Hepatocyte (in vitro differentiated cells): ENCODE measurements at places on chromosomes 4 and X.

GRCh38 chr4:105014635-105015034, 132.0 kb upstream of the TET2 start:
- no peak for DNase-seq

DNA sequence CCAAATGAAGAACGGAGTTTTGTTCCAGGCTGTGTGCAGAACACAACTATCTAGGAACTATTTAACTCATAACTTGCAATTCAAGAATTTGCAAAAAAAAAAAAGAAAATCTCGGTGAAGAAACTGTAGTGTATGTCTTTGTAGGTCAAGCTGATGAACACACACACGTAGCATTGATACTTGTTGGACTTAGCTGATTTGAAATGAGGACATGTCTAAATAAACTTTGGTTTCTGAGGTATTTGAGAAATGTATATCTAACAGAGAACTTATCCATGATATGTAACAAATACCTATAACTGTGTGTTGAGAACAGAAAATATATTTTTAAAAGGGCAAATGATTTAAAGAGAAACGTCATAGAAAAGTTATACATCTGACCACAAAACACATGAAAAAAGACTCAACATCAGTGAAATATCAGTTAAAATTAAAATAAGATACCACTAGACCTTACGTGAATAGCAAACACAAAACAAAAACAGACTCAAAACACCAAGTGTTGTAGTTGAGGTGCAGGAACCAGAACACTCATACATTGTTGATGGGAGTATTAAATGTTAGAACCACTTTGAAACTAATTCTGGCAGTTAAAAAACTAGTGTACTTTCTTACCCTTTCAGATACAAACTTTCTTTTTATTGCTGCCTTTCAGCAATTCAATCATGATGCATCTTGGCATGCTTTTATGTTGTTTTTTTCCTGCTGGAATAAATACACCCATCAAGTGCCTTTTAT, 1535.8 kb upstream of the PCDH10 start:
- no peak for DNase-seq

GRCh38 chrX:132833373-132833772, 125.1 kb downstream of the HS6ST2 start:
- no peak for DNase-seq

DNA sequence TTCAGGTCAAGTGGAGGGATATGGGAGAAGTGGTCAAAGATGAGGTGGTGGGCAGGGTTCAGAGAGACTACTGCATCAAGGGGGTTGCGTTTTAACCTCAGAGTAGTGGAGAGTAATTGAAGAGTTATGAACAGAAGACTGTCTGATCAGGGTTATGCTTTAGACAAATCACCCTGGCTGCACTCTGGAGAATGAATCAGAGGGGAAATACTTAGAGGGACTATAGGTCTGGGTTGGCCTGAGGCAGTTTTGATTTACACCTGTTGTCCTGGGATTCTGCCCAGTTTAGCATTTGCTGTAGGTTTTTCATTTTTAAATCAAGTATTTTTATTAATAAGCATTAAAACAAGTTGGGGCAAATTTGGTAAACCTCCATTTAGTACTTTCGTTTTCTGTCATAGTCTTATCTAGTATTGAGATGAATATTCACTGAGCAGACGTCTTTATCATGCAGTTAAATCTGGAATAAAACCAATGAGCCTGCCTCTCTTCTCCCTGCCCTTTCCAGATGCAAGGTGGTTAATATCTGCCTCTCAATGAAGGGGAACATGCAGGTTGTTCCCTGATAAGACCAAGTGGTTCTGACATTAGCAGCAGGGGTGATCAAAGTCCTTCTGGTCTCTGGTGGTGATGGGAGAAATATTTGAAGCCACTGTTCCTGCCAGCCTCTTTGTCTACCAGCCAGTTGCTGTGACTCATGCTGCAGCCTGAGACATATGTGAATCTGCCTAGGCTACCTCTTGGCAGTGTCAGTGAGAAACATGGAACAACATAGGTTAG, 116.0 kb upstream of the RPS6KA3 start:
- DNase-seq, result peak; percentile 27

DNA sequence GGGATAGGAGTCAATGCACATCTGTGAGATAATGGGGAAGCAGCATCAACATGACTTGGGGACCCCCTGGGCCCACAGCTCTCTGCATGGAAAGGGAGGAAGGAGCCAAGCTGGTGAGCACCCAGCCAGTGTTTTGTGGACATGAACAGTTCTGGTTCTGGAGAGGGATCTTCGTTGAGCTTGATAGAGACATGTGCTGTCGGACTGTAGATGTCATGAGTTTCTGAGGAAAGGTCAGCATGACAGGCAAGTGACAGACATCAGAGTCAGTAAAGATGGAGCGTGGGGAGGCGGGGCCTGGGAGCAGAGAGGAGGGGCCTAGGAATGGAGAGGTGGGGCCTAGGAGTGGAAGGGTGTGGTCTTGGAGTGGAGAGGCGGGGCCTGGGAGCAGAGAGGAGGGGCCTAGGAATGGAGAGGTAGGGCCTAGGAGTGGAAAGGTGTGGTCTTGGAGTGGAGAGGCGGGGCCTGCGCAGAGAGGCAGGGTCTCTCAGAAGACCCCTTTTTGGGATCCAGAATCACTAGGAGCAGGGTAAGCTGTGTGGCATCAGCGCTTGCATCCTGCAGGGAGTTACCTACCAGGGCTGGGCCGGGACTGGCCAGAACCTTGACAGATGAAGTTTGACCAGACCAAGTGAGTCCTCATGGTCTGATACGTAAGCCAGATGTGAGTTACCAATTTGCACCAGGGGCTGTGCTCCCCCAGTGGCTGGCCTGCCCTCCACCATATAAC, 33.7 kb downstream of the PIGG start:
- DNase-seq, result no peak

DNA sequence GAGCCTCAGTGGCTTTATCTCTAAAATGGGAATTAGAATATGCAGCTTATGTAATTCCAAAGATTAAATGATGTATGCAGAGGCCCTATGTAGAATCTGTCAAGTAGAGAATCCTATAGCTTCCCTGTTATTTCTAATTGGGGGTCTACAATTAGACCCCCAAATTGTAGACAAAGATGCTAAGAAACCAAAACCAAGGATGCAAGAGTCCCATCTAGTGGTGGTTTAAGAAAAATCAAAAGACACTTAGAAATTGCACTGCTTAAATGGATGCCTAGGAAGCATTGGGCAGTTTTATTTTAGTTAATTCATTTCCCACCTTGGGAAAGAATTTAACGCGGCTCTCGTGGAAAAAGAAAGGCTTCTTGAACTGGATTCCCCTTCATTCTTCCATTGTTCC, 115.2 kb downstream of the GABRA2 start:
- no peak for DNase-seq

- no peak for DNase-seq
These were observed 84.7 kb downstream of the NHS start for GRCh38 chrX:17459661-17460060.

GRCh38 chrX:23003116-23003515, 3.4 kb downstream of the DDX53 start:
- DNase-seq, result no peak

DNA sequence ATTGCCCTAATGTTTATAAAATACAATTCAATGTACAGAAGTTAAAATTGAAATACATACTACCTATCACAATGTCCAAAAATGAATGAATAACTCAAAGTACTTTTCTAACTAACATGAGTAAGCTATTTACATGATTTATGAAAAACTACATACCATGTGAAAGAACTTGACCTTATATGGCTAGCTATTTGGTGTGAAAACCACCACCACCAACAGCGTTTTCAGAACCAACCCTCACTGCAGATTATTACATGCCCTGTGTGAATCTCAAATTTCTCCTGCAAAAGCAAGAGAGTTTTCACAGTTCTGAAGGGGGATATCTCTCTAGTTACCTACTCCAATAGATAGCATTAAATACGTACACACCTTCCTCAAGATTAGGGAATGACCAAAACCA, 198.5 kb downstream of the SPATA18 start:
- DNase-seq, result no peak

GRCh38 chr4:78803983-78804382, 27.8 kb downstream of the BMP2K start:
- DNase-seq, result no peak

DNA sequence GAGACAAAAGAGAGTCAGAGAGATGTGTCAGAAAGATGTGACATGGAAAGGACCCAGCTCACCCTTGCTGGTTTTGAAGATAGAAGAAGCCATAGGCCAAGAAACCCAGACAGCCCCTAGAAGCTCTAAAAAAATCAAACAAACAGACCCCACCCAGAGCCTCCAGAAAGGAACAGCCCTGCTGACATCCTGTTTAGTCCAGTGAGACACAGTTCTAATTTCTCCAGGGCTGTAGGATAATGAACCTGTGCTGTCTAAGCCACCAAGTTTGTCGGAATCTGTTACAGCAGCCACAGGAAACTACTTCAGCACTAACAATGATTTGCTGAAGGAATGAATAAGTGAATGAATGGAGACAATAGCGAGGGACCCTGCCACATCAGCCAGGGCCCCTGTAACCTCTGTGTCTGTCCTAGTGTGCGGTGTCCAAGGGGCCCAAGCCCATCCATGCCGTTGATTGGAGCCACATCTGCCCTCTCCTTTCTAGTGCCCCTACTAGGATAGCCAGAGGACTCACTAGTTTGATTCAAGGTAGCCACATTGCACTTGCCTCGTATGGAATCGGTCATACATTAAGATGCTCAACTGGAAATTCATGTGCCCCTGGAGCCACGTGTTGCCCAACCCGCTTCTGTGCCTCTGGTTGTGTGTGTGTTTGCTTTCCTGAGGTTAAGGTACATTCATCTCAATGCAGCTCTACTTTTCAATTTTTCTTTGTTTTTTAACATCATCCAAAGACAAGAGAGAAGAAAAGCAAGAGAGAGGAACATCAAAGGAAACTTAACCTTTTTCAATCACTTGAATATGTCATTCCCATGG, 32.5 kb upstream of the SLC2A9 start:
- DNase-seq, result no peak

DNA sequence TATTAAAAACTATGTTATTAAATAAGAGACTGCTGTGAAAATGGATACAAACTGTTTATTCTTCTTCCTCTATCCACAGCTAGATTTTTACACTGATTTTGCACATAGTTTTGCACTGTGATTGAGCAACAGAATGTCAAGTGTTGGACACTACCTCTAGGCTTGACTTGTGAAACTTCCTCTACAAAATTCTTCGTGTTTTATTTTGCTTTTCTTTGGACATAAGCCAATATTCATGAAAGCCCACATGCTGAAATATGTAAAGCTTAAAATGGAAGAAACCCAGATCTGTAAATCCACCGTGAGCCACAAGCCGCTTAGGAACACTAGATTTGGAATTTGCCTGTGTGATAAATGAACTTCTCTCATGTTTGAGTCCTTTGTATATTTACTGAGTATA, 849.4 kb downstream of the FSTL5 start:
- DNase-seq, result no peak

DNA sequence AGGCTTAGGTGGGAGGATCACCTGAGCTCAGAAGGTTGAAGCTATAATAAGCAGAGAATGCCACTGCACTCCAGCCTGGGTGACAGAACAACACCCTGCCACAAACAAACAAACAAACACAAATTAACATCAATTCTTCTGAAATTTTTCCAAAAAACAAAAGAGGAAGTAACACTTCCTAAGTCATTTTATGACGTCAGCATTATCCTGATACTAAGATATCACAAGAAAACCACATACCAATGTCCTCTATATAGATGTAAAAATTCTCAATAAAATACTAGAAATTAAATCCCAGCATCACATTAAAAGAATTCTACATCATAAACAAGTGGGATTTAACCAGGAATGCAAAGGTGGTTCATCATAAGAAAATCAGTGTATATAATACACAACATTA, 64.4 kb upstream of the STK26 start:
- DNase-seq, result no peak

GRCh38 chr4:150216726-150217125, 138.5 kb downstream of the DCLK2 start:
- no peak for DNase-seq

GRCh38 chrX:106302304-106302703, 134.2 kb downstream of the PWWP3B start:
- DNase-seq, result peak; percentile 19

DNA sequence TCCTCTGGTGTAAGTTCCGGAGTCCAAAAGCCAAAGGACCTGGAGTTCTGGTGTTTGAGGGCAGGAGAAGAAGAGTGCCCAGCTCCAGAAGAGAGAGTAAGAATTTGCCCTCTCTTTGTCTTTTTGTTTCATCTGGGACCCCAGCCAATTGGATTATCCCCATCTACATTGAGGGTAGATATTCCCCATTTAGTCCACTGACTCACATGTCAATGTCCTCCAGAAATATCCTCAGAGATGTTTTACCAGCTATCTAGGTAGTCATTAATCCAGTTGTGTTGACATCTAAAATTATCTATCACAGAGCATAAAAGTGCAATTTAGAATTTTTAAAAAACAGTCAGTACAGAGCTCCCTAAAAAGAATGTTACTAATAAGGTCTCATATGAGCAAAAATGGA, 132.9 kb upstream of the TMEM47 start:
- DNase-seq, result no peak

DNA sequence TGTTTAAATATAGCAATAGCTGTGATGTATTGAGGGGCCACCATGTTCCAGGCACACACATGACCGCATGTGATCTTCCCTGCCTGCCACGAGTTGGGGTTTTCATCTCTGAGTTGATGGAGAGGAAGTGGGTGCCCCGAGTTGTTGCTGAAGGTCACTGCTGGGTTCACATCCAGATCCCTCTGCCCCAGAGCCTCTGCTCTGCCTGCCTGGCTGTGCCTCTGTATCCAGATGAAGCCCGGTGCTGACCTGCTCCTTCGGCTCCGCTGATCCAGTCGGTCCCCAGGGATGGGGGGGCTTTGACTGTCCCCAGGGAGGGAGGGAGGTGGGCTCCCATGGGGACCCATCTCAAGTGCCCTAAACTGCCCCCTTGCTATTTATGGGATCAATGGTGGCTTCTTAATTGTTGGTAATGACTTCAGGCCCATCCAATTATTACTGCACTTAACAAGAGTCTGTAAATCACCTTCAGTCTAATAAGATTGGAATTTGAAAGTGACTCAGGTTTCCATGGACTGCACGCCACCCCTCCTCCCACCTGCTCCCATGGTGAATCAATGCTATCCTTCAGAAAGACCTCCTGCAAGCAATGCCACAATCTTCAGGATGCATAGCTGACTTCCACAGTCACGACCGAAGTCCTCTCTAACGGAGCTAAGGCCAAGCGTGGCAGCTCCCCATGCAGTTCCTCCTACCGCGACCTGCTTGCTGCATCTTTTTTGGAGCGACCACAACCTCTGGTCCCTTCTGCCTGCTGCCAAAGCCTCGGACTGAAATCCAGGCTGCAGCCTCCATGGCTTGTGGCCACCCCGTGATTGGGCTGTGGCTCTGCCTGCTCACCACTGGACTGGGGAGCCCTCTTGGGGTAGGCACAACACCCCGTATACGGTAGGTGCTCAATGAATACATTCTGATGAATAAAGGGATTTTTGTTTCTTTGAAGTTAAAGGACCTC, 73.1 kb downstream of the CPZ start:
- DNase-seq, result no peak

- DNase-seq, result no peak
These were observed 137.6 kb downstream of the SCLT1 start for GRCh38 chr4:128955751-128956150.

DNA sequence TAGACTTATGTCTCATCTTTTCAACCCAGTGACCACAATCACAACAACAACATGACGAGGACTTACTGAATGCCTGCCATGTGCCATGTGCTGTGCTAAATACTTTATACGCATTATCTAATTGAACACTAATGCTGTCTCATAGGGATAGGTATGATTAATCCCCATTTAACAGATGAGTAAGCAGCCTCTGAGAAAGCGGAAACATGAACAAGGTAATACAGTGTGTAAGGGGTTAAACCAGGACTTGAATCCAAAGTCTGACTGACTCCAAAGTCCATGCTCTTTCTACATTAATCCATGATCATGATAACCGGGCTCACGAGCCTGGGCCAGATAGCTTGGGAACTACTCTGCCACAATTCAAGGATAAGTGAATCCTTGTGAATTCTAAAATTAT, 105.3 kb upstream of the MBNL3 start:
- DNase-seq, result peak; percentile 14
